ENCODE measurements at places on chromosomes 4 and X.

GRCh38 chr4:182823576-182823975 is 93.6 kb downstream of the DCTD start:
- no peaks in the 10 kb centered on the region for H3K36me3 ChIP-seq
- no peak for DNase-seq
- H3K27me3 ChIP-seq, result peaks cover 30% of the 10 kb centered on the region
- no peaks in the 10 kb centered on the region for H3K4me1 ChIP-seq
- no peak overlapping the region for H3K4me3 ChIP-seq

DNA sequence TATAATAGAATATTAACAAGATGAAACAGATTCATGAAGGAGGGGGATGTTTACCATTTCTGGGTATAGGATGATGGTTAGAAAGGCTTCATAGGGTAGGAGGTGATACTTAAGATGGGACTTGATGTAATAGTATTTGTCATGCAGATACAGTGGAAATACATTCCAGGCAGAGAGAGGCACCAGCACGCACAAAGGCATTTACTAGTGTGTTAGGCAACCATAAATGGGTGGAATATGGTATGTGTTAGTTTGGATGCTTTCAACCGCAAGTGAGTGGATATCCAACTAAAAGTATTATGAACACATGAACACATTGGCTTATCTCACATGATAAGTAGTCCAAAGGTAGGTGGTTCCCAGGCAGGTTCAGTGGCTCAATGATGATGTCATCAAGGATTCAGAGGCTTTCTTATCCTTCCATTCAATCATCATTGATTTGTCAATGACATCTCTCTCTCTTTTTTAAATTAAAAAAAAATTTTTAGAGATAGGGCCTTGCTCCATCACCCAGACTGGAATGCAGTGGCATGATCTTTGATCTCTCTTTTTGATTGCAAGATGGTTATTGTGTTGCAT is 12.7 kb upstream of the STARD8 start:
- no peaks in the 10 kb centered on the region for H3K27me3 ChIP-seq
- no peak overlapping the region for H3K4me3 ChIP-seq
- no peaks in the 10 kb centered on the region for H3K36me3 ChIP-seq
- no peak overlapping the region for H3K27ac ChIP-seq
- H3K4me1 ChIP-seq, result no peaks in the 10 kb centered on the region

DNA sequence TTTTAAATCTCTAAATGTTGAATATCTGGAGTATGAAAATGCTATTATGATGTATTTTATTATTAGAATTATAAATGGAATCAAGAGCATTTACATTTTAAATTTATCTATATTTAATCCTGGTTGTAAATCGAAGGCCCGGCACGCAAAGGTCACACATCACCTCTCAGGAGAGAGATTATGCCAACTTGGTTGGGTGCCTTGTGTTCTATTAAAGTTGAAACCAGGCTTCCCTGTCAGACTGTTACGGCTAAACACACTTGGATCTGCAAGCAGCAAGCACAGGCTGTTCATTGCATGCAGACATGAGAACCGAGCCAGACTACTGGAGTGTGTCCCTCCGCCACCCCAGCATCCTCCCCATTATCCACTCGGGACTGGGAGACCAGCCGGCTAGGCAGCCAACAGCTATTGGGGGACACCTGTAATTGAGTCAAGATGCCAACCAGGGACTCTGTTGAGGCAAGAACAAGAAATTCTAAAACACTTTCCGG is 16.4 kb upstream of the SEL1L3 start:
- H3K4me3 ChIP-seq, result no peak overlapping the region
- H3K36me3 ChIP-seq, result no peaks in the 10 kb centered on the region
- DNase-seq, result no peak
- no peak overlapping the region for H3K27ac ChIP-seq

DNA sequence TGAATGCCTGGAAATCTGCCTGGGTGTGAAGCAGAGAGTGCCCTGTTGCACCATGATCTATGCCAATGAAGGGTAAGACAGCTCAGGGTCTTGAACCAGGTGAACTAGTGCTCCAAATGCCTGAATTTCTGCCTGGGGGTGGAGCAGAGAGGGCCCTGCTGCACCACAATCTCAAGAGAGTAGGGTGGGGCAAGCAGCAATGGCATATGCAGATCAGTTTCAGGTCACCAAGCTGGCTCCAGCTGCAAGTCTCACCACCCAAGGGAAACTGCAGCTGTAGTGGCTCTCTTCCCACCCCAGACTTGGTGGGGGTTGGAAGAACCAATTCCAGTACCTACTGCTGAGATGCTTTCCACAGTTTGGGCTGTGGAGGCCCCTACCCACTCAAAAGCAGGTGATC is 147.0 kb downstream of the SPANXN1 start:
- H3K27ac ChIP-seq, result no peak overlapping the region
- no peaks in the 10 kb centered on the region for H3K27me3 ChIP-seq
- no peaks in the 10 kb centered on the region for H3K36me3 ChIP-seq
- no peak overlapping the region for H3K4me3 ChIP-seq
- no peak for DNase-seq

DNA sequence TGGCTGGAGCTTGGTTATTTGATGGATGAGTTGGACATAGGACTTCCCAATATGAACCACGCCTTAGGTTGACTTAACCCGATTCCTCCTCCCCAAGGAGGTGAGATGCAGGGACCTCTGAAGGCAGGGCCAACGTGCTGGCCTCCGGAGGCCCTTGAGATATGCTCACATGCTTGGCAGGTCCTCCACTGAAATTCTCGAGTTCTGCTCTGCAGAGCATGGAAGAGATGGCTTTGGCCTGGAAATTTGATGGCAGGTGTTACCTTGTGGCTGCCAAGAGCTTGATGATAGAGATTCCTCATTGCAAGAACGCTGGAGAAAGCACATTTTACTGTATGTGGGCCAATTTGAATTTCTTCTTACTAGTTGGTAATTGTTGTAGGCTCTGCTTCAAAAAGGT is 117.4 kb upstream of the LIMCH1 start:
- no peaks in the 10 kb centered on the region for H3K27me3 ChIP-seq
- H3K4me1 ChIP-seq, result no peaks in the 10 kb centered on the region
- no peaks in the 10 kb centered on the region for H3K36me3 ChIP-seq
- H3K27ac ChIP-seq, result no peak overlapping the region

DNA sequence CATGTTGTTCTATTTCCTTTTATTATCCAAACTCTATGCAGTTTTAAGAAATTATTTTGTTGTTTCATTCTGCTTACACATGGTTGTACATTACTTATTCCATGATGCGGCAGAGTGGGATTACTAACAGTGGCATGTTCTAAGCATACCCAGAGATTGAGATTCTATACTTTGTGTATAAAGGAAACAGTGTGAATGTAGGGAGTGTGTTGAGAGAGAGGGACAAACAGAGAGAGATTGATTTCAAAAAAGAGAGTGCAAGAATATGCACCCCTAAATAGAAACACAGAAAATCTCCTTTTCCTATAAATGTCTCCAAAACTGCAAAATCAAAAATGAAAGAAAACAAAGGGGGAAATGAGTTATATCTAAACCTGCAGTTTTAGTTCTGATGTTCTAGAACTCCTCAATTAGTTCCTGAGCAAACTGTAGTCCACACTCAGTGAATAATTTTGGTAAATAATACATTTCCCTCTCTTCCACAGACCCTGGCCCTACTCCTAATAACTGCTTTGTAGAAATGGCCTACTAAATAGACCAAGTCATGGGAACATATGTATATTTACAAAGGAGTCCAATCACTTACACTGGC is 31.0 kb downstream of the SLC9B1 start:
- H3K27me3 ChIP-seq, result no peaks in the 10 kb centered on the region
- H3K4me1 ChIP-seq, result no peaks in the 10 kb centered on the region
- DNase-seq, result no peak
- no peak overlapping the region for H3K27ac ChIP-seq
- no peaks in the 10 kb centered on the region for H3K36me3 ChIP-seq

DNA sequence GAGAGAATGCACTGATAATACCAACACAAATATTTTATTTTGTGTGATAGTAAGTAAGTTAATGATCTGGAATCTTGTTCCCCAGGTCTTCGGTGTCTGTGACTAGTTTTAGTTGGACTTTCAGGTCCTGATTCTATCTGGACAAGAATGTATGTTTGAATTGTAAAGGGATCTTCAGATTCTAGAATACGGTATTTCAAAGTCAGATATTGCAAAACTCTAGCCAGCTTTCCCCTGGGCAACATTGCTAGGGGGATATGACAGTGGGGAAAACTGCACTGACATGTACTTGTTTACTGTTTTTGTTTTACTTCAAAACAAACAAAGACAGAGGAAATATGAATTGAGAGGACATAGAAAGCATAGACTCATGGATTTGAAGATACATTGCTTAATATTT is 489.0 kb downstream of the FAM133A start:
- DNase-seq, result no peak
- H3K4me1 ChIP-seq, result no peaks in the 10 kb centered on the region
- H3K4me3 ChIP-seq, result no peak overlapping the region
- no peak overlapping the region for H3K27ac ChIP-seq

DNA sequence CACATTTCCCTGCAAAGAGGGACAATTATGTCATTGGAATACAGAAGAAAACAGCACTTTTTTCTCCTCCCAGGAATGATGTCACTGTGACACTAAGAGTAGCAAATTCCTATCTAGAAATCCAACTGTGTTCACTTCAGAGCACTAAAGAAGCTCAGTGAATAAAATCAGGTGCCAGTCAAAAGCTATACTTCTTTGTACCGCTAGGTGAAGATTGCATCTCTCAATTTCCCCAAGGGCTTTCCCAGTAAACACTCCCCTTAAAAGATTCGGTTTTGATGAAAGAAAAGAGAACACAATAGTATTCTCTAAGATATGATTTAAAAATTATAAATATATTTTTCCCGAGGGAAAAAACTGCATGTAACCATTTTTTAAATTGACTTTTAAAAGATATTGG is 104.7 kb upstream of the MID1 start:
- no peaks in the 10 kb centered on the region for H3K27me3 ChIP-seq
- no peaks in the 10 kb centered on the region for H3K4me1 ChIP-seq
- H3K27ac ChIP-seq, result no peak overlapping the region
- no peak overlapping the region for H3K4me3 ChIP-seq

DNA sequence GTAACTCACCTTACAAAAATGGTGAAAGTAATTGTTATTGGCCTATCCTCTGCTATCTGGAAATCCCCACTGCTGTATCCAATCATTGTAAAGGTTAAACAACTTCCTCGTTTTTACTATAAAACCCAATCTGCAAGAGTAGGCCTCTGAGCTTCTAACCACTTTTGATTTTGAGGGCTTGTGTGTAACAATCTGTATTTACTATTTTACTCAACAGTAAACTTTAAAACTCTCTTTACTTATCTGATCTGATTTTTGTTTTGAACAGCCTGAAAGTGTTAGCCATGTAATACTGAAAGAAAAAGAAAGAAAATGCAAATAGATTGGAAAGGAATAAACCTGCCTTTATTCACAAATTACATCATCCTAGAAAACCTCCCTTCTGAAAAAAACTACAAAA is 63.1 kb downstream of the SLC10A7 start:
- no peaks in the 10 kb centered on the region for H3K4me1 ChIP-seq
- no peak overlapping the region for H3K27ac ChIP-seq
- no peaks in the 10 kb centered on the region for H3K36me3 ChIP-seq
- DNase-seq, result no peak

All from PC-9 (cell line).